ENCODE measurements at places on chromosomes 7 and 10.

DNA sequence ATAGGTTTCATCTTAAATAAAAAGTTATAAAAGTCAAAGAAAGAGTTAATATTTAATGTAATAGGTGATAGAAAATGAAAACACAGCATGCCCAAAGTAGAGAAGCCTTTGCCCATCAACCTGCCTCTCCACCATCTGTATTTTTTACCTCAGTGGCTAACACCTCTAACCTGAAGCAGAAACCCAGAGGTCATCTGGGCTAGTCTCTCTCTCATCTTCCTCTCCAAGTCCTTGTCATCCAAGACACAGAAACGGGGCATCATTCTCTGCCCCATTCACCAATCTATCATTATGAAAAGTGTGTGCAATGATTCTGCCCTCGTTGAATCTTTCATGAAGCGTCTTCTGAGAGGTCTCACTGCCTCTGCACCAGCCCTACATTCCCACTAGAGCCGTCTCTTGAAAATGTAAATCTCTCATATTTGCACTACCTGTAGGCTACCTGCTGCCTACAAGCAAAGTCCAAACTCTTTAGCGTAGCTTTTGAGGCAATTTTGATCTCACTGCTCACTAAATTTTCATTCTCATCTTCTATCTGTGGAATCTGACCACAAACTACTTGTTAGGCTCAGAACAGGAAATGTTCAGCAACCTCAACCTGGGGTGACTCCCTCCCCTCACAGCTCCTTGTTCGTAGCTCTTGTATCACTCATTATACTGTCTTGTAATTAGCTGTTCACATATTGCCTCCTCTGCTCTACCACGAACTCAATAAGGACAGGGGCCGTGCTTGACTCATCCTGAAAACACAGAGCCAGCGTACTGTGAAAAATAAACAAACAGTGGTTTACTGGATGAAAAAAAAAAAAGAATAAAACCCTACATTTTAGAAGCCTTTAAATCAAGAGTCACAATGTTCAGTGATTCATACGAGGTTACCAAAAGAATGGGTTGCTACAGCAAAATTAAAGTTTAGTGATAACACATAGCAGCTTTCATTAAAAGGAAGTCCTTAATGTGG is 83.1 kb downstream of the CTNNA3 start:
- DNase-seq = no peak

DNA sequence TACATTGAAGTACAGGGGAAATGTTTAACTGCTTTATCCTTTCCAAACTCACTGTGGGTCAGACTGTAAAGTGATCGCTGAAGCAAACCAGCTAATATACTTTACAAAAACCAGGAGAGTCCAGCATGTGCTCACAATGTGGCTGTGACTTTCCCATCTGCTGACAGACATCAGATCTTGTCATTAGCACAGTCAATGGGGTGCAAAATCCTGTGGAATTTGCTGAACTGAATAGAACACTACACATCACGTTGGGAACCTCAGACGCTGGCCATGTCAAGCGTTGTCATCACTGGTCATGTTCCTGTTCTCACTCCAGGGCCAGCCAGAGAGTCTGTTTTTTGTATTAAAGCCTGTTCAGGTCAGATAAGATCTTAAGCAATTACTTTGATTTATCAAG is 83.4 kb downstream of the AGMO start:
- no peak for DNase-seq

DNA sequence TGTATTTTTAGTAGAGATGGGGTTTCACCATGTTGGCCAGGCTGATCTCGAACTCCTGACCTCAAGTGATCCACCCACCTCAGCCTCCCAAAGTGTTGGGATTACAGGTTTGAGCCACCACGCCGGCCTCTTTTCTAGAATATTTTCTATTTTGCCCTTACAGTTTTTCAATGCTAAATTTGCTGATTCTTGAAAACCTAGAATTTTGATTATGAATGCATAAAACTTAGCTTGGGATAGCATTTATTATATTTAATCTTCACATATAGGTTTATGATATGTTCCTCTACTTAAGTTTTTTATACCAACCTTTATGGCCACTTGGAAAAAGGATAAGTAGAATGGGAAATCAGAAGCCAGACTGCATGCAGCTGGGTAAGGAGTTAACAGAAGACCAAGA is 2.1 kb downstream of the TMEM60 start:
- no peak for DNase-seq

DNA sequence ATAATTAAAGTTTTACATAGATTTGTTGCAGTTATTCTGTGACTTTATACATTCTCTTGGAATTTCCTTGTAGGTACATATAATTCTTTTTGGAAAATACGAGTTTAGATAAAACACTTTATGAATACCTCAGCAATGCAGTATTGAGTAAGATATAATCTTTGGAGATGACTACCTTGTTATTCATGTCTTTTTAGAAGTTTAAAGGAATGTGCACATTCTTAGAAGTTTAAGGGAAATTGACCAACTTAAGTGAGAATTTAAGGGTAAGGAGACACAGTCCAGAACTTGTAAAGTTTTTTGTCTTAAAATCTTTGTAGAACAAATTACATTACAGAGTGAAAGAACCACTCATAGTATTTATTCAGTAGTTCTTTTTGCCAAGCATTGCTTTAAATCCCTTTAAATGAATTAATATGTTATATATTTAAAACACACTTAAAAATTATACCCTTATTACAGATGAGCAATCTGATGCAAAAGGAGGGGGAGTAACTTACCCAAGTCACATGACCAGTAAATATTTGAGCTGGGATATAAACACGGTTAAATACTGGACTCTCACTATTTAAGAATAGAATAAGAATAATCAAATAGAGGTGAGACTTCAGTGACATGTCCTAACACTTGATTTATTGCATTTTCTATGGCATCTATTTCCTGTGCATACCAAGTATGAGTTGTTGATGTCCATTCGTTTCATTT is 139.5 kb upstream of the FERD3L start:
- no peak for DNase-seq

DNA sequence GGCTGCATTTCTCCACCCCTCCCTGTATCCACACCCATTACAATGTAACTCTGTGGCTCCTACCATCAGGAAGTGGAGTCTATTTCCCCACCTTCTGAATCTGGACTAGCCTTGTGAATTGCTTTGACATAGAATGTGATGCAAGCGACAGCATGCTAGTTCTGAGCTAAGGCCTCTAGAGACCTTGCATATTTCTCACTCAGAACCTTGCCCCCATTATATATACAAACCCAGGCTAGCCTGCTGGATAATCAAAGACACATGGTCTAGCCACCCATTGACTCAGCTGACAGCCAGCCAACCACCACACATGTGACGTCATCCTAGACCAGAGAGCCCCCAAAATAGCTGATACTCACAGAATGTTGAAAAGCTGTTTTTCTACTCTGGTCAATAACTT is 77.9 kb downstream of the CCDC71L start:
- DNase-seq = no peak

GRCh38 chr7:38138171-38138570 is 39.9 kb upstream of the STARD3NL start:
- no peak for DNase-seq

DNA sequence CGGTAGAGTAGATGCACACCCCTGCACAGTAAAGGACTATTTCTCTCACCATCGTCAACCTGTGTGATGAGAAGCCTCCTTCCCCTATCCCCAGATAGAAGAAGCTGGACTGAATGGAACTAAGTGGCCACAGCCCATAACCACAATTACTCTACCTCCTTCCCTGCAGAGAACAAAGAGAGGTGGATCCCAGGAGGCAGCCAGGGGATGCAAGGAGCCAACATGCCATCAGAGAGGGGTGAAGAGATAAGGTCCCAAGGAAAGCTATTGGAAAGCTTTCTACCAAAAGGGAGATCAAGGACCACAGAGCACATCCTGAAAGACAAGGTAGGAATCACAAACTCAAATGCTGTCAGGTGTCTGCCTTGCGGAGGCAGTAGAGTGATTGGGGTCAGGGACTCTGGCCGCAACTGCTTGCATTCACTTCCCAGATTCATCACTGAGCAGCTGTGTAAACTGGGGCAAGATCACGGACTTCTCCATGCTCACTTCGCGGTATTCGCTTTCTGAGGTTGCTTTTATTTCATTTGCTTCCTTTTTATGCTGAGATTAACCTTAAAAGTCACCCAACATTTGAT is 81.6 kb upstream of the MYO3A start:
- no peak for DNase-seq

GRCh38 chr10:114635101-114635500 is 23.0 kb downstream of the ABLIM1 start:
- DNase-seq = no peak

DNA sequence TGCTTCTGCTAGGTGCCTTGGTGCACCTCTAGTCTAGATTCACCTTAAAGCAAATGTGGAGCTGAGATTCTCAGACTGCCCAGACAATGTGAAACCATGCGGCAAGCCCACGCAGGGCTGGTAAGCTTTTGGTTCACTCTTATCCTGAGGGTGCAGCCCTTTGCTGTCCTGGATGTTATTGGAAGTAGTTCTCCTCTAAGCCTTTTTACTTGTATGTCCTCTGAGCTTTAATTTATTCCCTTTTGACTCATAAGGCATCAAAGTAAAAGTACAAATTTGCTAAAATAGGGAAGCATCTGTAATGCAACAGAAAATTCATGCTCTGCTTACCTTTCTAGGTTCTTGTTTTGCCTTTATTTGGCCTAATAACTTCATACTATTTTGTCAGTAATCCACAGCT is 186.8 kb downstream of the MACC1 start:
- no peak for DNase-seq

GRCh38 chr10:108567899-108568752 is 1355.2 kb downstream of the XPNPEP1 start:
- no peak for DNase-seq

DNA sequence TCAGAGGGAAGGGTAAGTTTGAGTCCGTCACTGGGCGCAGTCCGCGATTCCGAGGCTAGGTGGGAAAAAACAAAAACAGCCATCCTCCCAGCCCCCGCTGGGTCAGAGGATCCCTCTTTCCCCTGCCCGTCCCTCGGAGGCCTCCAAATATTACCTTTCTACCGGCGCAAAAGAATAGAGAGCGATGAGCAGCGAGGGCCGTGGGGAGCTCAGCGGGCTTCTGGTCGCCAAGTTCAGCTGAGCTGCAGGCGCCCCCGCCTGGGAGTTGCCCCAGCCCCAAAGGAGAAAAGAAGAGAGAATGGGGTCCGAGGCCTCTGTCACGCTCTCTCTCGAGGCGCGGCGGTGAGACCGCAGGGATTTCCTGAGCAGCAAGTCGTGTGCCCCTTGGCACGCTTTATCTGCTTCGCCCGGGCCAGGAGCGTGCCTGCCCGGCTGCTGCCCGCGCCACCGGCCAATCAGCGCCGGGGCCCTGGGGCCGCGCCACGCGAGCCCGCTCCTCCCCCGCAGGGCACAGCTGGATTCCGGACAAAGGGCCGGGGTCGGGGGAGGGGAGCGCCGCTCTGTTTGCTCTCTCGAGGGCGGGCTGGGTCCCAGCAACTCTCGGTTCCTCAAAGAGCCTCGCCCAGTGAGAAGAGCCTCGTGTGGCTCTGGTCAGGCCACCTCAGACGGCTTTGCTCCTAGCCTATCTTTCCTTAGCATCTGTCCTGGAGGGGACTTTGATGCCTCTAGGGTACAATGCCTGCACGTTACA is at the start of gene NEUROG3:
TSS of gene NEUROG3 (minus strand) at position 367 of the 751 bp plus-strand sequence. CDS start 379 bp downstream, outside the sequence.
- peak; percentile 46 for DNase-seq

DNA sequence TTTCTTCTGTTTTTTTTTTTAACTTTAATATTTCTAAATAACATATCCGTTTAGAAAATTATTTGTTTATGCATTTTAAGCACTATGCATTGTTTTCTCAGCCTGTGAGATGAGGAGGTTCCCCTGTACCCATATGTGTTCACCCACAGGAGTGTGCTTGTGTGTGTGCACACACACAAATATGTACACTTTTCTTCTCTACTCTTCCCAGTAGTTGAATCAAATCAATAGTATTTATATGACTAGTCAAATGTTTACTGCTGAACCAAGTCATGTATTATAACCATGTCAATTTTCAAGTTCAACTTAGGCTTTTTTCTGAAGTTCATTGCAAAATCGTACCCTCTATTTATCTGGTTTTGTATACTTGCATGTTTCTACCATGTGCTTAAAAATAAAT is 37.3 kb downstream of the HDAC9 start:
- DNase-seq = no peak

DNA sequence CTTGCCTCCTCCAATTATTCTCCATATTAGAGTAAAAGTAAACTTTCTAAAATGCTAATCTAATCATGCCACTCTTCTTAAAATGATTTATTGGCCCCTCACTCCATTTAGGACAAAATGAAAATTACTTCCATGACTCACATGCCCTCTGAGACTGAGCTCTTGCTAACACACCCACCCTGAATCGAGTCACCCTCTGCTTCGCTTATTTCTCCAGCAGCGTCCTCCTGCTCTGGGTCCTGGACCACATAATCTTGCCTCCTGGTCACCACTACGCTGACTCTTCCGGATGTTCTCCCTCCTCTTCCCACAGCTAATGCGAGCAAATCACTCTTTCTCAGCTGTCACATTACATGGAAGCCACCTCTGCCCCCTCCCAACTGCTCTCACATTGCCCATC is 384.0 kb upstream of the FZD8 start:
- DNase-seq = no peak

GRCh38 chr10:131387018-131387529 is 75.6 kb upstream of the TCERG1L start:
- no peak for DNase-seq
